ENCODE measurements at places on chromosomes 16 and 17. TPM values are rescaled to one million over a fixed set of nuclear protein-coding genes. Genes with fewer than 3 reads are reported as not detected.

DNA sequence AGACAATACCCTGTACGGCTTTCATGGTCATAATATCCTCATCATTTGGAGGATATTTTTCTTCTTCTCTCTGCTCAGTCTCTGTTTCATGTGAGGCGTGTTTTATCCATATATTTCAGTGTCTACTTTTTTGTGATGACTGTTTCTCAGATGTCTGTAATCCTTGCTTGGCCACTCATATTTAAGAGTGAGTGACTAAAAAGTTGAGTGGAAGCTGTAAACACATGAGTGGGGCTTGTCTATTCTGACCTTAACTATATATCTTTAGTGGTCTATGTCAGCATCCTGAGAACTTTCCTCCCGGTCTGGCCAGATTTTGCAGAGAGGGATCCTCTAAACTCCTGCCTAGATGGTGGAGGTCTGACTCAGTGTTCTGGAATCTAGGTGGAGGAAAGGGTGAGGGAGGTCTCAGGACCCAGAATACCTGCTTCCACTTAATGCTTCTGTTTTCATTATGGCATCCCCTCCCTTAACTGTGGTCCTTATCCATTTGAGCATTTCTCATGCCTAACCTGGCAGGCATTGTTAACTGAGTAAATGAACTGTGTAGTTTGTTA is 6.0 kb downstream of the DDX19B start:
- DNase-seq, result no peak

DNA sequence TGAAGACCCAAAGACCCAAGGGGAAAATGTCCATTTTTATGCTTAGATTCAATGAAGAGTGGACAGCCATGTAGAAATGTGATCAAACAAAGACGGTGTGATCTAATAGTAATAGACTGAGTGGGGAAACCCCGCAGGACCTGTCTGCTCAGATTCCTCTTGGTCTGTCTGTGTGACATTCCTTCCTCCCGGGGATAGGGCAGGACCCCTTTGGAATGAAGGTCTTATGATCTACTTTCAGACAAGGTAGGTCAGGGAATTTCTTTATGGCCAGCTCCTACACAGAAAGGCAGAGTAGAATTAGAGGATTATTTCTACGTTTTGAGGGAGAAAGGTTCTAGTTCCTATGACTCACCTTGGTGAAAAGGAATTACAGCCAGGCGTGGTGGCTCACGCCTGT is 267.6 kb downstream of the STX8 start:
- DNase-seq, result no peak

GRCh38 chr17:57530508-57530907 is 214.6 kb downstream of the CCDC182 start:
- DNase-seq, result no peak

GRCh38 chr17:74512624-74513091 is 18.6 kb downstream of the CD300LB start:
- no peak for DNase-seq

GRCh38 chr16:7482596-7483290 is 150.1 kb downstream of the RBFOX1 start:
- no peak for DNase-seq

GRCh38 chr16:10754941-10755340 is 11.3 kb downstream of the NUBP1 start:
- DNase-seq, result no peak

- DNase-seq, result no peak
Measured at GRCh38 chr17:37768438-37768837, 23.6 kb upstream of the HNF1B start.

DNA sequence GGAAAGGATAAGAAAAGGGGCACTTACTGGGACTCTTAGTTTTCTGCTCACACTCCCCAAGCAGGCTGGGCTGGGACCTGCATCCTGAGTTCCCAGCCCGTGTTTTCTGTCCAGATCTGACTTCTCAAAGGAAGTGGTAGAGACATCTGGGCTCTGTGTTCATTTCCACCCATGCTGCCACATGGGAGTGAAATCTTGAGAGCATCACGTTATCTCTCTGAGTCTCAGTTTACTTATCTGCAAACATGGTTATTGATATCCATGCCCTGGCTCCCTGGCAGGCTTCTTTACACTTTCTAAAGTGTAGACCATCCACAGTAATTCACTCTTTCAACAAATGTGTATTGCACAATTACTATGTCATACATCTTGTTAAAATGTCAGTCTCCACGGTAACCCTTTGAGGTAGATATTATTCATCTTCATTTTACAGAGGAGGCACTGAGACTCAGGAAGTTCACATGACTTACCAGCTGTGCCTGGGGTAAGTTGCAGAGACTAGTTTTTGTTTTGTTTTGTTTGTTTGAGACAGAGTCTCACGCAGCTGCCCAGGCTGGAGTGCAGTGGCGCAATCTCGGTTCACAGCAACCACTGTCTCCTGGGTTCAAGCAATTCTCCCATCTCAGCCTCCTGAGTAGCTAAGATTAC is 3.4 kb downstream of the ZNF688 start:
- no peak for DNase-seq

GRCh38 chr16:83588070-83588469 is 219.7 kb upstream of the HSBP1 start:
- DNase-seq, result no peak

GRCh38 chr17:22138861-22139469 is 446.6 kb downstream of the KCNJ18 start:
- no peak for DNase-seq

DNA sequence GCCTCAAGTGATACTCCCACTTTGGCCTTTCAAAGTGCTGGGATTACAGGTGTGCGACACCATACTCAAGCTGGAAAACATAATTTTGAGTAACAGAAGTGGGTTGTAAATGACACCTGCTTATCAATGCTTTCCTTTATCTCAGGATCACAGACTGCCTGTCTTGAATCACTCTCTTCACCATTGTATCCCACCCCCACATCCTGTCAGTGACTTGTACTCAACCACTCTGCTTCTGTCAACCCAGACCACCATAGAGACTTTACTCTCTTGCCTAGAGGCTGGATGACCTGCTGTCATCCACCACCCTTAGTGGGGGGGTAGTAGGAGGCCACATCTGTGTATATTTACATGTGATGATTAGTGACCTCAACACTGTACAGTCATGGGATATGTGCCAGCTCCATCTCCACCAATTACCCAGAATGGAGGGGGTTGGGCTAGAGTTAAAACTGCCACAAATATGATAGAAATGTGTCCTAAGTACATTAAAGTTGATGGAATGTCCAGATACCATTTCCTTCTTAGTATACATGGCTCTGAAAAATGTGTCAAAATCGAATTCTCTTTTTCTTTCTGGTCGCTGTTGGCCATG is 338.7 kb downstream of the GRIN2A start:
- DNase-seq, result no peak

DNA sequence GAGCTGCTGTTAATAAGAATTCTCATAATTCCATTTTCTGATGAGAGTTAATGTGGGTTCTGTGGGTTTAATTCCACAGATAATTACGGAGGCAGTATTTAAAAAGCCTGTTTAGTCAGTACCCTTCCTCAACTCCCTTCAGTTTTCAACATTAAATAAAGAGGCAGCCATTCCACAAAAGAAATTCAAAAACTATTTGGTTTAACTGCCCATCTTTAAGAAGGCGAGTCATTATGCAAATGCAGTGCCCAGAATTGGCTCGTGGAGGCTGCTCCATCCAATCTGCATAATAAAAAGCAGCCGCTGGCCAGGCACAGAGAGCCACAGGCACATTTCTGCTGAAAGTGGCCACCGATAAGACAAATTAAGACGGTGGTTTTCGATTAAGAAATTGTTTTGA is 194.4 kb upstream of the TOX3 start:
- DNase-seq, result no peak

DNA sequence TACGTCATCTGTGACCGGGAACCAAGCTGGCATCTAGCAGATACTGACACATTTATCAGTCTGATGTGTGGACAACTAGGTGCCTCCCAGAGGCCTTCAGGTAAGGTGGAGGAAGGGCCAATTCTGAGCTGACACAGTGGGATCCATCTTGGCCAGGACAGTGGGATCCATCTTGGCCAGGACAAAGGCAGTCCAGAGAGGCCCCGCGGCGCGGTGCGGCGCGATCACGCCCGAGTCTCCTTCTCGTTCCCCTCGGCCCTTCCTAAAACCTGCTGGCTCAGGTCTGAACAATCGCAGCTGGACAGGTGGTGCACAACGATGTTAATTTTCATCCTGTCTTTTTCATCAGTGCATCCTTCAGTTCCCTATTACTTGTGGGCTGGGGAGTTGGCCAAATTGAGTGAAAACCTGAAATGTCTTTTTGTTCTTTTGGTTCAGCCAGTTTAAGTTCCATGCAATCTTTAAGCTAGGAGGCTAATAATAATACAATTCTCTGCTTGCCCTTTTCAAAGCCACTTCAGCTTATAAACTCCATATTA is 486 bp upstream of the WSB1 start:
- no peak for DNase-seq

DNA sequence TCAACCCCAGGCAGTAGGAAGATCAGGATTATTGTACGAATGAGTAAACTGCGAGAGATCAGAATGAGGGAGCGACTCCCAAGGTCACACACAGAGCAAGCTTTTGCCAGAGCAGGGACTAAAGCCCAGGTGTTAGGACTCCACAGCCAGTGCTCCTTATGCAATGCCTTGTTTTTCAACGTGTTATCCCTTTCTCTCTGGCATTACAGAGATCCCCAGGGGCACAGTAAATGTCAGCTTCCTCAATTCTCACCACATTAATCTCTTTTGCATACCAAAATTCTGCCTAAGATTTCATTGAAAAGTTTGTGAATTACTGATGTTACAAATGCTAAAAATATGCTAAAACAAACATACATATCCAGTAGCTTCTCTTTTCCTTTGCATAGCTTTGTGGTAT is 68.1 kb upstream of the CES5A start:
- no peak for DNase-seq

- no peak for DNase-seq
Measured at GRCh38 chr17:32822996-32823395, 53.9 kb downstream of the MYO1D start.

DNA sequence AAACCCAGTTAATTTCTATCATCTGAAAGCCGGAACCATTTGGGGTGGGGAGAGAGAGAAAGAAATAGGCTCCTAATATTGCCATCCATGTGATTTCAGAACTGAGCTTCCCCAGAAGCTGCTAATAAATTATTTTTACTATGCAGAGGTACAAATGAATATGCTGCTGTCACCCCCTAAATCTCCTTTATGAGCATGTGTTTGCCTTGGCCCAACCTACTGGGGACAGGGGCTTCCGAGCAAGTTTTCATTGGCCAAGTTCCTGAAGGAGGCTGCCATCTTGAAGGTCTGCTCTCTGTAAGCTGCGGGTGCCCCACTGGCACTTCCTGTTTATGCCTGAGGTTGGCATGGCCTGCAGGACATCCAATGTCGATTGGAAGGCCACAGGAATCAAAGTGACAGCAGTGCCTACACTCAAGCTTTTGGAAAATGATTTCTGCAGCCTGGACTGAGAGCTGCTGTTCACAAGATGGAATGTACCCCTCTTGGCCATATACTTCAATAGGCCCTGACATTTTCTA is 194.7 kb downstream of the XYLT1 start:
- peak; percentile 56 for DNase-seq

- DNase-seq, result no peak
Measured at GRCh38 chr17:79366988-79367571, 243.8 kb downstream of the RBFOX3 start.

GRCh38 chr16:29927070-29927905 is 1.3 kb upstream of the KCTD13 start:
- DNase-seq, result no peak

- no peak for DNase-seq
Measured at GRCh38 chr16:89319886-89320781, 102.6 kb downstream of the ZNF778 start.

DNA sequence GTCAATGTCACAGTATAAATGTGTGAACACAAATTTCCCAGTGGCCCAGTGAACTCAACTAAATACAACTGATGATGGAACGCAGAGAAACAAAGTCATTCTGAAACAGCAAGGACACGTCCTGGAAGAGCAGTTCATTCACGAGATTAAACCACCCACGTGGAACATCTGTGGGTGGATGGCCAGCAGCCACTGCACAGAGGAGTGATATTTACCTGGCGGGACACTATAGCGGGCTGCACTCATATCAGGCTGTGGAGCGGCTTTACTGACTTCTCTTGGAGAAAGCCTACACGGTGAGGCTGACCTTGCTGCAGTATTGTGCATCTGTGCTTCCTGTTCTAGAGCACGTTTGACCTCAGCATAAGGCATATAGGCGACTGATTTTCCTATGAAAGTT is 87.3 kb downstream of the TTC19 start:
- DNase-seq, result no peak

DNA sequence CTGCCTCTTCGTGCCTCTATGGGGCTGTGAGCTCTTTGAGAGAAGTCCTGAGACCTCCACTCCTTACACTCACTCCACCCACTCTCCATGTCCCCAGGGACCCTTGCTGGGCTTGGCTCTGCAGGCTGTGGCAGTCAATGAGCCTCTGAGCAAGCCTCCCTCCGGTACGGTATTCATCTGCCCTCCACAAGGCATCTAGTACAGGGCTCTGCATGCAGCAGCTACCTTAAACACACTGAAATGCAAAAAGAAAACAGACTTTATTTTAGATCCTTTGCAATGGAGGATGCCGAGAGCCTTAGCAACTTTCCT is 38.9 kb upstream of the SMPD3 start:
- no peak for DNase-seq

- DNase-seq, result peak; percentile 4
Measured at GRCh38 chr17:26809033-26809432, 484.9 kb upstream of the WSB1 start.

- DNase-seq, result no peak
Measured at GRCh38 chr16:68238029-68238345, 2.1 kb upstream of the ESRP2 start.

GRCh38 chr17:13200671-13201070 is 182.8 kb upstream of the ELAC2 start:
- no peak for DNase-seq

DNA sequence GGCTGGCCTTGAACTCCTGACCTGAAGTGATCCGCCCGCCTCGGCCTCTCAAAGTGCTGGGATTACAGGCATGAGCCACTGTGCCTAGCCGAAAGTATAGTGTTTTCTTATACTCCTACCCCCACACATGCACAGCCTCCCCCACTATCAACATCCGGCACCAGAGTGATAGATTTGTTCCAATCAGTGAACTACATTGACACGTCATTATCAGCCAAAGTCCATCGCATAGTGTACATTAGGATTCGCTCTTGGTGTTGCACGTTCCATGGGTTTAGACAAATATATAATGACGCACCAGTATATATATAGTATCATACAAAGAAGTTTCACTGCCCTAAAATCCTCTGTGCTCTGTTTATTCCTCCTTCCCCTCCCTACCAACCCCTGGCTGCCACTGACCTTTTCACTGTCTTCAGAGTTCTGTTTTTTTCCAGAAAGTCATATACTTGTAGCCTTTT is 11.9 kb upstream of the TM4SF5 start:
- no peak for DNase-seq

The ZFP3 gene
- 13.7 TPM for polyA plus RNA-seq

The ITGAD gene
- polyA plus RNA-seq, result 0.28 TPM

The CORO6 gene
- 2.4 TPM for polyA plus RNA-seq

The UMOD gene
- 99.8 TPM for polyA plus RNA-seq

The PRR35 gene
- polyA plus RNA-seq, result 16.0 TPM

The PPP4C gene
- 99.4 TPM for polyA plus RNA-seq

The IL21R gene
- 0.37 TPM for polyA plus RNA-seq

The PPP1R1B gene
- polyA plus RNA-seq, result 9.1 TPM

The HSD17B2 gene
- polyA plus RNA-seq, result 13.5 TPM

The ASGR2 gene
- polyA plus RNA-seq, result 1.3 TPM
